ENCODE measurements at places on chromosomes 12 and 14. TPM values are rescaled to one million over a fixed set of nuclear protein-coding genes. Genes with fewer than 3 reads are reported as not detected.

The CCDC91 gene
- polyA plus RNA-seq, result 15.6 TPM

The DDX55 gene
- polyA plus RNA-seq, result 6.7 TPM

The CABP1 gene
- polyA plus RNA-seq, result 0.60 TPM

The AQP6 gene
- polyA plus RNA-seq, result 0.12 TPM

The TAS2R9 gene
- not detected for polyA plus RNA-seq

The TMEM179 gene
- polyA plus RNA-seq, result 4.2 TPM

The GUCY2C gene
- polyA plus RNA-seq, result 9.0 TPM

The TMEM116 gene
- 3.0 TPM for polyA plus RNA-seq

The GARIN6 gene
- not detected for polyA plus RNA-seq

The C12orf54 gene
- 0.28 TPM for polyA plus RNA-seq

The TEX52 gene
- polyA plus RNA-seq, result not detected
